ENCODE measurements at places on chromosomes 5 and 9.

DNA sequence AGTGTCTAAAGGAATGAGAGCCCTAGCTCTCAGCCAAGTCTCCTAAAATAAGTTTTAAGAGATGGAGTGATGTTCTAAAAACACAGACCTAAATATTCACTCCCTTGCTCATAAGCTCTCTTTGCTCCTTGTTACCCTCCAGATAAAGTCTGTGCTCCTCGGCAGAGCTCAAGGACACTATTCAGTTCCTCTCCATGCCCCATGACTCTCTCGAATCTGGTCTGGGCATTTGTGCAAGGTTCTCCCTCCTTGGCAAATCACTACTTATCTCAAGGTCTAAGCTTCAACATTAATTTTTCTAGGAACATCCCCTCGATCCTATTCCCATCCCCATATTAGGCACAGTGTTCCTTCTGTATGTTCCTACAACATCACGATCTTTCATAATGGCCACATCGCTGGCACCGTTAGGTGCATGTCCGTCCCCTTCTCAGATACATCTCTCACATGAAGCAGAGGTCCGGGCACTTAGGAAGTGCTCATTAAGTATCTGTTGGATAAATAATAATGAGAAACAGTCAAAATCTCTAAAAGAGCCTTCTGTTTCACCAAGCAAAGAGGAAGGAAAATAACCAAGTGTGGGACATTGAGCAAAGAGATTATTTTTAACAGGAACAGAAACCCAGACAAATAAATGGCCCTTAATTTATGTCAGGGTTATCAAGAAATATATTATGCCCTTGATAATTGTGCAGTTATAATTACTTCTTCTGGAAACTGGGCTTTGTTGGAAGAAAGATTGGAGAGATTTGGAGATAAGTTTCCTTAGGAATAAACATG is 85.9 kb upstream of the HTR4 start:
- no peak for DNase-seq

GRCh38 chr5:118557251-118557661 is 431.1 kb downstream of the DTWD2 start:
- no peak for DNase-seq

DNA sequence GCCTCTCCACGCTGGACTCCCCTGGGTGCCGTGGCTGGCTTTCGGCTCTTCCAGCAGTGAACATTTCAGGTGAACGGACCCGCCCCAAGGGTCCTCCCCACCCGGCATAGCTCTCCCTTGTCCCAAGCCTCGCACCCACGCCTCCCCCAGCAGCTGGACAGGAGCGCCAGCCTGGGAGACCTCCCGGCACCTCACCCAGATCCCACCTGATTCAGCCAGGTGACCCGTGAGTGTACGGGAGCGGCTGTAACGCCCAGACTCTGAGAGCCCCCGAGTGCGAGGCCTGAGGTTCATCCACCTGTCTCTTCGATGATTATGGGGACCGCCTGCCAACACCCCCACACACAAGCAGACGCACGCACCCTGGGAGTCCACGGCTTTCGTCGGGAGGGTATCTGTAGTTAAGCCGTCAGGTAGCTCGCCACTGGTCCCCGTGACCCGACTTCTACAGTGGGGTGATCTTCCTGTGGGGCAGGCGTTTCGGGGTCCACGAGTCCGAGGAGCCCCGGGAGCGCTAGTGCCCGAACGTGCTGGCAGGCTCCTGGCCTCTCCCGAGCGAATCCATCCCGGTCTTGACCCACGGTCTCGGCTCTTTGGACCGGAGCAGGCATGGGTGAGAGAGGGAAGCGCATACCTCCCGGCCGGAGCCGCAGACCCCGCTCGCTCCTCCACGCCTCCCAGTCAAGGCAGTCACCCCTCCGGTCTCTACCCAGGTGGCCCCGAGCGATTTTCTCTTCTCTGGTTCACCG is 14.9 kb downstream of the TRIM7 start:
- DNase-seq = no peak

GRCh38 chr5:40687321-40687720 is 7.6 kb downstream of the PTGER4 start:
- no peak for DNase-seq

DNA sequence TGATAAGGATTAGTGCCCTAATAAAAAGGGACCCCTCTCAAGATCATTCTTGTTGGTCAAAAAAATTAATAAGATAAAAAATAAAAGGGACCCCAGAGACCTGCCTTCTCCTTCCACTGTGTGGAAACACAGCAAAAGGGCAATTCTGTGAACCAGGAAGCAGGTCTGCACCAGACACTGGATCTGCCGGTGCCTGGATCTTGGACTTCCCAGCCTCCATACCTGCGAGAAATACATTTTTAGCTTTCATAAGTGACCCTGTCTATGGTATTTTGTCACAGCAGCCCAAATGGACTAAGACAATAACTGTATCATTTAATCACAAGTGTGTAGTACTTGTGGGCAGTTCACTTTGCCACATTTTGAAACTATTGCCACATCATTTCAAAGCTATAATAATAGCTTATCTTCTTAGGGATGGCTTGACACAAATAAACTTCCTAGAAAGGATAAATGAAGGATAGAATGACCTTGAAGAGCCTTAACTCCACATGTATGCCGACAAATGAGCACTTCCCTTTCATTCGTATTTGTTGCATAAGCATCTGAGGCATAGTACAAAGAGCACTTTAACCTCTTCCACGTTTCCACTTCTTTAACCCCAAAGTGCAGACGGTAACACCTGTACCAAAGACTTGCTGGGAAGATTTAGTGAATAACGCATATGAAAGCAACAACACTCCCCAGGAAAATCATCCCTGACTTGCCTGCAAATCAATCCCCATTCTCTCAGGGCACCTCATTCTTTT is 336.5 kb downstream of the RFX3 start:
- no peak for DNase-seq

GRCh38 chr5:50710838-50711237 is 44.4 kb downstream of the PARP8 start:
- DNase-seq = no peak

GRCh38 chr5:33041586-33041985 is 330.5 kb downstream of the NPR3 start:
- no peak for DNase-seq

- DNase-seq = no peak
Observed at GRCh38 chr5:135010502-135011354, 23.3 kb downstream of the PITX1 start.

DNA sequence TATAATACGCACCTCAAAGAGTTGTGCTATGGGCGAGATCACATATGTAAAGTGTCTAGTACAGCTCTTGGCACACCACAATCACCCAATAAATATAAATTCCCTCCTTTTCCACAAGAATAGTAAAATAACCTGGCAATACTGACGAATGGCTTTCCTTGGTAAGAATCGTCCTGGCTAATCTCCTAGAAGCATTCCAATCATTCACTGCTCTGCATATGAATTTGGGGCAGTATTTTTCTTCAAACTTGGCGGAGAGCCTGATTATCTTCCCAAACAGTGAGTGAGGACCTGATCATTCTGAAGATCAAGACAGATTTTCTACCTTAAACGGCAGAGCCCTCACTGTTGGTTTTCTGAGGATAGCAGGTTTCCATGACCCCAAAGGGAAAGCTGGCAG is 96.0 kb downstream of the TMEM215 start:
- no peak for DNase-seq

DNA sequence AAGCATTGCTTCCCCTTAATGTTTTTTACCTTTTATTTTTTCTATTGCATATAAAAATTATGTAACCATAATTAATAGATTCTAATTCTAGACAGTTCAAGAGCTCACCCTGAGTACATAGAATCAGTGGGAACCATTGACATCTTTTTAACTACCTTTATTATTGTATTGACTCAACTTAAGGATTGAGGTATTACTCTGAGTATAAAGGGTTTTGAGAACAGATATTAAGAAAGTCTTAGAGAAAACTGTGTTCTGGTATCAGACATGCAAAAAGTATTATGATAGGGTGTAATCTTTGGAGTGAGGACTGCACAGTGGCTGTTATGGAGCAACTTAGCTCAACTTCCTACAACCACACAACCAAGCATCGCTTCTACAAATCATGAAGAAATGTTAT is 8.9 kb downstream of the SPEF2 start:
- DNase-seq = no peak

GRCh38 chr5:41790038-41790776 is 80.0 kb downstream of the OXCT1 start:
- no peak for DNase-seq

GRCh38 chr9:4318741-4319140 is 18.9 kb upstream of the GLIS3 start:
- no peak for DNase-seq

- DNase-seq = no peak
Observed at GRCh38 chr5:89996335-89996734, 413.2 kb downstream of the CETN3 start.

- DNase-seq = no peak
Observed at GRCh38 chr5:8945972-8946371, 599.9 kb downstream of the SEMA5A start.

GRCh38 chr5:94361832-94362796 is 256.3 kb downstream of the KIAA0825 start:
- no peak for DNase-seq

DNA sequence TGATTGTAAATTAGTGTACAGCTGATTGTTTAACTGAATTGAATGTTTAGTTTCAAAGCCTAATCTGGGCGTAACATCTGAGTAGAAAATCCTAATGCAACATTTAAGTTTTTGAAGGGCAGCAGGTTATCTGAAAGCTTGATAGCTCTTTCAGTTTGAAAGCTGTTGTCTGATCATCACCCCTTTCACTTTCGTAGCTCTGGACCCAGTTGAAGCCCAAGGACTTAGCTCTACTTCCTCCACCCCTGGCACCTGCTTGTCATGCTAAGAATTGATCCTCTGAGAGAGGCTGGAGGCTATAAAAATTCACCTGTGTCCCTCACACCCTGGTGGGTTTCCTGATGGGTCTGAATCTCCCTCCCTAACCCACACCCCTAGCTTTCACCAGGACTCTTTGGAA is 86.0 kb downstream of the ZFAND5 start:
- no peak for DNase-seq

DNA sequence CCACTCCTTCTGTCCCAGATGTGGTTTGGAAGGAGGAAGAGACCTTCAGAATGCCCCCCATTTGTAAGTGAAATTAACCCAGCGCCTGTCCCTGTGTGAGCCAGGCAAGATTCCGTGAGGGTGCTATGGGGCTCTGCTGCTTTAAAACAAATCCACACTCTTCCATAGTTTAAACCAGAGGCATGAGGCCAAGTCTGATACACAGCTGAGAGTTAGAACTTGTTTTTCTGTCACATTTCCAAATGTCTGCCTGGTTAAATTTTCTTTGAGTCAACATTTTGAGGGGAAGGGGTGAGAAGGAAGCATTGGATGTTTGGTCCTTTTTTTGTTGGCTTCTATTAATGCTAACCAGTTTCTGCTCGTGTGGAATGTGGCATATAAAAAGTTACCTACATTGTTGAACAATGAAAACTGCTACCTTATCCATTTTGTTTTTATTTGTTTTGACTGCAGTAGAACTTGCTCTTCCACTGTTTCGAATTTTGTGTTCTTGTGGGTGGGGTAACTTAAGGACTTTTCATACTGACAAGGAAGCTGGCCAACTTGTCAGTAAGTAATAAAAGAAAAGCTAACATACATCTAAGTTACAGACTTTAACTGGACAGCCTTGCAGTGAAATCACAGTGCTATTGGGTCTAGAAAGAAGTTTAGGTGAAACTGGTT is 12.9 kb downstream of the RGMB start:
- no peak for DNase-seq

- no peak for DNase-seq
Observed at GRCh38 chr5:73380041-73380440, 68.5 kb downstream of the FOXD1 start.
